ENCODE measurements at places on chromosomes 5 and 9. TPM values are rescaled to one million over a fixed set of nuclear protein-coding genes. Genes with fewer than 3 reads are reported as not detected.

Gene REEP2
- total RNA-seq: 28.4 TPM

DNA sequence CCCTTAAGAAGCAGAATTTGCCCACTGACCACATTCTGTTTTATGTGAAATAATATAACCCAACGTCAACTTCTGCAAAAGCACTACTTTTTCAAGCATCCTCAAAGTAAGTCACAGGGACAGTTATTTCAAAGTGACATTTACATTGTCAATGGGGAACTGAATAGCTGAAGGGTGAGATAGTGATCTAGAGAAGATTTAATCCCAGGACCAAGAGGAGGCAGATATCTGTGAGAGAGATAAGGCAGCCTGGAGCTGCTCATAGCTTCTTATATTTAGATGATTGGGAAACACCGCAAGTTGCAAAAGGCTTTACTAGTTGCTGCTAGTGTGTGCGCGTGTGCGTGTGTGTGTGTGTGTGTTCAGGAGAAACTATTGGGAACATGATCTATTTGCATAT lies 210.4 kb upstream of the RFX3 start:
- DNase-seq: no peak

- DNase-seq: no peak
Observed at GRCh38 chr5:175223291-175223690, 220.7 kb downstream of the DRD1 start.

DNA sequence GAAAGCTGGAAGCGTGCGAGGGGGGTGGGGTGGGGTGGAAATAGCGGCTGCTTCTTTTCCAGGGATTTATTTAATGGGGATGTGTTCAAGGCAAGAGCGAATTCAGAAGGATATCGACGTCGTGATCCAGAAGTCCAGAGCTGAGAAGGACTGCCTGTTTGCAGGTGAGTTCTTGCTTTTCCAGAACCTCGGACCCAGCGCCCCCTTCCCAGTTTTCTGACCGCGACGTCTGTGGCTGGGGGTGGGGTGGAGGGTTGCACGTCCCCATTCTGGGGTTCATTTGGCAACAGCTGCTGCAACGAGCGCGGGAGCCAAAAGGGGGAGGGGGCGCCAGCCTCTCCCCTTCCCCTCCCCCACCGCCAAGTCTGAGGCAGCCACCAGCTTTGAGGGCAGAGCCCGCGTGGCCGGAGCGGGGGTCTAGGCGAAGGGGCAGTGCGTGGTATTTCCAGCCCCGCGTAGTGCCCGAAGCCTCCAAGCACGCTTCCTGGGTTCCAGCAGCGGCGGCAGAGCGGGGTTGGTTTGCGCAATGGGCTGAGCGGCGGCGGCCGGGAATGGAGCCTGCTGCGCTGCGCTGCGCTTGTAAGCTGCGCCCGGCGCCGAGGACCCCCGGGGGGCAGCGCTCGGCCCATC lies 701 bp downstream of the PARP8 start:
- peak; percentile 65 for DNase-seq

Gene NDUFS4
- 122 TPM for total RNA-seq

Gene GNA14
- 2.2 TPM for total RNA-seq

Gene KIF4B
- total RNA-seq: not detected

DNA sequence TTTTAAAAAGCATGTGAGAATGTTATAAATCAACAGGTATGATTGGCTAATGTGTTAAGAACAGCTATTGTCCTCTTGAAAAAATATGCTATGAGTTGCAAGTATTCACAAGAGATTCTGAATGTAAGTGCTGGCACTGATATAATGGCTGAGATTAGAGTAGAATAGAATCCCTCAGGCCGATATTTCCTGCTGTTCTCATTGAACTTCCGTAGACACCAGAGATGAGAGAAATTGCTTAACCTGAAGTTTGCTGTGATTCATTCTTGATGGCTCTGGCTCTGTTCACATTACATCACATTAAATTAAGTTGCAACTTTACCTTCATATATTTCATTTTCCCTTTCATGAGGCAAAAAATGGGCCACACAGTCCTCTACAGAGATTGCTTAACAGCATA lies 114.5 kb downstream of the BAAT start:
- no peak for DNase-seq

Gene ZMYND19
- total RNA-seq: 6.4 TPM

Gene CD74
- total RNA-seq: 424 TPM

DNA sequence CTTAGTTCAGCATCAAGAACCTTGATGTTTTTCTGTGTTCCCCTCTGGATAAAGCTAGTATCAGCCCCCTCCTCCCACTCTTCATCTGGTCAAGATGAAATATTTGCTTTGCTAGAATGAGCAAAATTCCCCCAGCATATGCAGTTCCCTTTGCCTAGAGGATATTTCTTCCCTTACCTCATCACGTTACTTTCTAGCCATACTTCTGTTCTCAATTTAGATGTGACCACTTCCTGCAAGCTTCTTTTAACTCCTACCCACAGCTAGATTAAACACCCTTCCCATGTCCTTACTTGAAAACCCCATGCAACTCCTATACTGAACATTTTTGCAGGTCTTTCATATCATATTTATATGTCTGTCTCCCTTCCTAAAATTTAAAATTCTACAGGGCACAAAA lies 178.9 kb upstream of the TUSC1 start:
- DNase-seq: no peak

Gene PCDHGB6
- total RNA-seq: 7.1 TPM

Gene C5orf34
- 0.51 TPM for total RNA-seq

Gene ACTBL2
- total RNA-seq: 0.12 TPM

- DNase-seq: no peak
Observed at GRCh38 chr5:33299621-33300208, 141.1 kb upstream of the TARS1 start.

Gene GLDC
- 0.39 TPM for total RNA-seq
